ENCODE measurements at places on chromosomes 2 and 18.

DNA sequence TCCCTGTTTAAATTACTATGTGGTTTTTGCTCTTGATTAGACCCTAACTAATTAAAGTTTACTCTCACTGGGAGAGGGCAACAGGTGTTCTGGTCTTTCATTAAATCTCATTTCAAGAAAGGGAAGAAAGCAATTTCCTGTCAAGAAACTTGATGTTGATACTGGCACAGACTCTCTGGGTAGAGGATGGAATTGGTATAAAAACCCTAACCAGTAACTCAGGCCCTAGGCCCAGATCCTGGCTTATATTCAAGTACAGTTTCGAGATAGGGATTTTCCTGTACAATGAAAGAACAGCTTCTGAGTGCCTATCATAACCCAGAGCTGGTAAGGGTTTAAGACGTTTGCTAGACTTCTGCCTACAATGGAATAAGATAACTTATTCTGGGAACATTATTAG lies 61.6 kb upstream of the ACYP2 start:
- no peak for DNase-seq

- no peak for DNase-seq
Measured at GRCh38 chr18:10804126-10804525, 278.3 kb downstream of the NAPG start.

DNA sequence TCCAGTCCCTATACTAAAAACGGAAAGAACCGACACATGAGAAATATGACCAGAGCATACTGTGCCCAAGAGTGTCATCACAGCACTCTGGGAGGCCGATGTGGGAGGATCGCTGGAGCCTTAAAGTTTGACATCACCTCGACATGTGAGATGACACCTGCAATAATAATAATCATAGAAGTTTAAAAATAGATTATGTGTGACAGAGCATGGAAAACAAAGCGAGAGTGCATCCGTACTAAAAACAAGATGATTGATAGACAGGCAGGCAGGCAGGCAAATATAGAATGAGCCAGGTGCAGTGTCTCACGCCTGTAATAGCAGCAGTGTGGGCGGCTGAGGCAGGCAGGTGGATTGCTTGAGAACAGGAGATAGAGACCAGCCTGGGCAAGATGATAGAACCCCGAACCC lies 114.8 kb upstream of the ANKRD30BL start:
- DNase-seq, result no peak

GRCh38 chr2:241555711-241556110 lies 2.8 kb upstream of the BOK start:
- no peak for DNase-seq

DNA sequence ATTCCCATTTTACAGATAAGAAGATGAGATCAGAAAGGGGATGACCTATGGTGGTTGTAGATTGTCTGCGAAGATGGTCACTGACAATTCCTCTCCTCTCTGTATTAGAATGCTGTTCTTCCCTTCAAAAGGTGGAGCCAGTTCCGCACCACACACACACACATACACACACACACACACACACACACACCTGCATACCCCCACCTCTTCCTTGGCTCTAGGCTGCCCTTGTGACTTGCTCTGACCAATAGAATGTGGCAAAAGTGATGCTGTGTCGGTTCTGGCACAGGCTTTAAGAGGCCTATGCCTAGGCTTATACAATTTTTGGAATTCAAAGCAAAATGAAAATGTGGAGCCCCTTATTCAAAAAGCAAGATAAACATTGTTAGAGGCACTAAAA lies 88.0 kb downstream of the ZFP36L2 start:
- no peak for DNase-seq

DNA sequence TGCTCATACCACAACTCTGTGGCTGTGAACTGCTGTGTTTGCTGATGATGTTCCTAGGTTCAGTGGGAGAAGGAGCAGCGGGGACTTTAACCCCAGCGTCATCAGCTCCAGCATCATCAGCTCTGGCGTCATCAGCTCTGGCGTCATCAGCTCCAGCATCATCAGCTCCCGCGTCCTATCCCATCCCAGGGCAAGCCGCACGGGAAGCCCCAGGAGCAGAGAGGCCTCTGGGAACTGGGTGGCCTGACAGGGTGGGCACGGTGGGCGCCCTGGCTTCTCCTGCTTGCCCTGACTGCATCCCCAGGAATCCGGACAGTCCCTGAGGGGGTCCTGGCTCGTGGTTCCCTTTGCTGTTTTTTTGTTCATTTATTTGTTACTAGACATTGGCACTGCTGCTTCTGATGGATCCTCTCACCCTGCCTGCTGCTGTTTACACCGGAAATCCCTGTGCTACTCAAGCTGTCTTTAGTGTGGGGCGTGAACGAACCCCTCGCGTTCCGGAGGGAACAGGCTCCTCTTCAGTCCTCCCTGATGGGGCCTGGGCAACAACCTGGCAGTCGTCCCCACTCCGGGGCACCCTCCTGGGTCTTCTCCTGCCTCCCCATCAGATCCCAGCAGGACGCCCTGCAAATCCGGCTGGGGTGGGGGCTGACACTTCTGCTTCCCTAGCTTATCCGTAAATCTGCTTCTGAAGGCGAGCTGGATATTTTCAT lies 67.1 kb upstream of the PXDN start:
- no peak for DNase-seq

DNA sequence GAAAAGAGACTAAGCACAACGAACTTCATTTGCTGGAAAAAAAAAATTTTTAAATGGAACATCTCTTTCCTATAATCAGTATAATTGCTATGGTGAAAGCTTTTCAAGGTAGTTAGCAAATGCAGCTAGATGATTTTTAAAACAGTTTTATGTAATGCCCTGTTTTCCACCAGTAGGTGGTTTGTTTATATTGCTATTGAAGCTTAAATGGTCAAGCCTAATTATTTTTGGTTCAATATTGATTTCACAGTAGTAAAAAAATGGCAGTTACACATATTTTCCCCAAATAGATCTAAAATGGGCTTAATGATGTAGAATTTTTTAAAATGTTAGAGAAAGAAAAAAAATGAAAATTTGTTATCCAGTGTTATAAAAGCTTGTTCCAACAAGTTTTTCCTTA lies 70.2 kb downstream of the CDH19 start:
- no peak for DNase-seq

DNA sequence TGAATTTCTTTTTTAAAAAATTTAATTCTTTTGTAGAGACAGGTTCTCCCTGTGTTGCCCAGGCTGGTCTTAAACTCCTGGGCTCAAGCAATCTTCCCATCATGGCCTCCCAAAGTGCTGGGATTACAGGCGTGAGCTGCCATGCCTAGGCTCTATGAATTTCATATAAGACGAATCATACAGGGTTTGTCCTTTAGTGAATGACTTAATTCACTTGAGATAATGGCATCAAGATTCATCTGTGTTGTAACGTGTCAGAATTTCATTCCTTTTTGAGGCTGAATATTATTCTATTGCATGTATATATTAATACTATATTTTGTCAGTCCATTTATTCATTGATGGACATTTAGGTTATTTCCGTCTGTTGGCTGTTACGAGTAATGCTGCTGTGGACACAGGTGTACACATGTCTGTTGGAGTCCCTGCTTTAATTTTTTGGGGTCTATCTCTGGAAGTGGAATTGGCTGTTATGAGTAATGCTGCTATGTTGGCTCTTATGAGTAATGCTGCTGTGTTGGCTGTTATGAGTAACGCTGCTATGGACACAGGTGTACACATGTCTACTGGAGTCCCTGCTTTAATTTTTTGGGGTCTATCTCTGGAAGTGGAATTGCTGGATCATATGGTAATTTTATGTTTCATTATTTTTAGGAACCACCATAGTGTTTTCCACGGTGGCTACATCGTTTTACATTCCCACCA lies 210.6 kb downstream of the CAMKMT start:
- DNase-seq, result no peak

- no peak for DNase-seq
Measured at GRCh38 chr18:62522178-62522503, 684 bp upstream of the ZCCHC2 start.

- DNase-seq, result no peak
Measured at GRCh38 chr2:172366596-172367150, 60.7 kb upstream of the ITGA6 start.

- DNase-seq, result no peak
Measured at GRCh38 chr2:206276169-206276942, 1.9 kb downstream of the ZDBF2 start.

DNA sequence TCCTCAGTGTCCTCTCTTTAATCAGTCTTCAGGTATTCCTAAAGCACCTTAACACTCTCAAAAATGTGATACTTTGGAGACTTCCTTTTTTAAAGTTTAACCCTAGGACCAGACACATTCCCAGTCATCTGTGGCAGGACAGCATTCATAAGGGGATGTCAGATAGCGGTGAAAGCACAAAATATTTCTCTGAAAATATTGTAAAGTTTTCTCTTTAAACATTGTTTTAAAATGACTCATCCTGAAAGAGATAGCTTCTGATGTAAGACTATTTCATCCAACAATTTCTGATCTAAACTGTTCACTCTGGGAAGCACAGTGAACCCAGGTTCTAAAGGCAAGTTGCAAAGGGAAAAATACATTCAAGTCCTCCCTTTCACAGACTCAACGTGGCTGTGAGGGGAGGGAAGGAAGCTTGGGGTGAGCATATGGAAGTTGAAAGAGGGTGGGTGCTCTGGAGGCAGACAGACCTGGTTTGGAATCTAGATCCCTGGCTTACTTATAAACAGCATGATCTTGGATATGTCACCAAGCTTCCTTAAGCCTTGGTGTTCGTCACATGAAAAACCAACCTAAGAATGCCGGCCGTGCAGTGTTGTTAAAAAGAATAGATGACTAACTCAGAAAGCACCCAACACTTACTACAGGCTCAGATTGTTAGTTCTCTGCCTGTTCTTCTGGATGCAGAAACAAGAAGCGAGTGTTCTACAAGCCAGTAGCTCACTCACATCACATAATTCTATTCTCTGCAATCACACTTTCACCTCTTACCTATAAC lies 12.1 kb downstream of the GALNT14 start:
- no peak for DNase-seq

DNA sequence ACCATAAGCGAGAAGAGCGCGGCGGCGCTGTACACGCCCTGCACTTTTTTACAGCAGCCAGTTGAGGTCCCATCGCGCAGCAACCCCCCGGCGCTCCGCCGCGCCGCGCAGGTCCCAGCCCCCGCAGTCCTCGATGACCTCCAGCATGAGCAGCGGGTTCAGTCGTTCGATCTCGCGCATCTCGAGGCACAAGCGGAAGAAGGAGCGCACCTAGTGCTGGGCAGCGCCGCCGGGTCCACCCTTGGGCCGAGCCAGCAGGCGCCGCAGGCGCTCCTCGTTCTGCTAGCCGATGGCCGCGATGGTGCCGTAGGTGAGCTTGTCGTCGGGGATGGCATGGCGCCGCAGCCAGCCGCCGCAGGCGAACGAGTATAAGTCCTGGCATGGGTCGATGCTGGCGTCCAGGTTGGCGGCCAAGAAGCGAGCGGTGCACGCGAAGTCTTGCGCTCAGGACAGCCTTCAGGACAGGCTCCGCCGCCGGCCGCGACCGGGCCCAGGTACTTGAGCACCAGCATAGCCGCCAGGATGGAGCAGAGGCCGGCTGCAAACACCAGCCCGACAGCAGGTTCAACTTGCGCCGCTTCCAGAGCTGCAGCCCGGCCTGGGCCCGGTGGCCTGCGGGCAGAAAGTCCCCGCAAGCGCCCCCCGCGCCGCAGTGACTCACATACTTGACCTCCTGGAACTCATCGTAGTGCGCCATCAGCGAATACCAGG lies 8.3 kb downstream of the ALPP start:
- DNase-seq, result no peak

DNA sequence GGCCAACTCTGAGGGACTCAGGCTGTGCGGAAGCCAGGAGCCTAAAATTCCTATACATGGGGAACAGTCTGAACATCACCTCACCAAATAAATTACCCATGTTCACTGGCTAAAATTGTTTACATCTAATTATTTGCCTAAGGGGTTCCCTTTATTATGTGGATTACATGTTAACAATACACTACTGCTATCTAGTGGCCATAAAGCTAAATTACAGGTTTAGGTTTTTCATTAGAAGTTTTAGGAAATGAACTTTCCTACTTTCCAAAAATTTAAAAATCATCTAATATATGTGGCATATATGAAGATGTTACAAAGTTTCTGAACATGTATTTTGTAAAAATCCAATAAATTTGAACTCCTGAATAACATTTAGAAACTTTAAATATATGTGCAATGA lies 40.3 kb downstream of the PLA2R1 start:
- DNase-seq, result no peak

DNA sequence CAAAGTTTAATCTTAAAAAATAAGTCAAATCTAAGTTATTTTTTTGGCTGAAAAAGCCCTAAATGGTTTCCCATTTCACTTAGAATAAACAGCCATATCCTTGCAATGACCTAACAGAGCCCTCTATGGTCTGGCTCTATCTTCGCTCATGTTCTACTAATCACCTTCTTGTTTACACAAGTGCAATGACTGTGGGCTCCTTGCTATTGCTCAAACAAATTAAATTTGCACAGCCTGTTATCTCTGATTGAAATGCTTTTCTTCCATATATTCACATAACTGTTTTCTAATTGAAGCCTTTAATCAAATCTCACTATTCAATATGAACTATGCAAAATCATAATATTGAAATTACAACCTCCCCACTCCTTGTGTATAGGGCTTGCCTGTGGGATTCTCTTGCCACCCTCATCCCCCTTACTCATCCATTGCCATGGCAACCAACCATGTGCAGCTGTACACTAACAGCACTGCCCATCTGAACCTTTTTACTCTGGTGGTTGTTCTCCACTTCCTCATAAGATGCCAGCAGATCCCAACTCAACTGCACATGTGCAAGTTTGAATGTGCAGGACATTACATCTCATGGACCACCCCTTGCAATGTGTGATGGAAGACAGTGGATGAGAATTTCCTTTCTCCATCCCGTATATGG lies 1083.2 kb downstream of the SOCS6 start:
- DNase-seq, result no peak

DNA sequence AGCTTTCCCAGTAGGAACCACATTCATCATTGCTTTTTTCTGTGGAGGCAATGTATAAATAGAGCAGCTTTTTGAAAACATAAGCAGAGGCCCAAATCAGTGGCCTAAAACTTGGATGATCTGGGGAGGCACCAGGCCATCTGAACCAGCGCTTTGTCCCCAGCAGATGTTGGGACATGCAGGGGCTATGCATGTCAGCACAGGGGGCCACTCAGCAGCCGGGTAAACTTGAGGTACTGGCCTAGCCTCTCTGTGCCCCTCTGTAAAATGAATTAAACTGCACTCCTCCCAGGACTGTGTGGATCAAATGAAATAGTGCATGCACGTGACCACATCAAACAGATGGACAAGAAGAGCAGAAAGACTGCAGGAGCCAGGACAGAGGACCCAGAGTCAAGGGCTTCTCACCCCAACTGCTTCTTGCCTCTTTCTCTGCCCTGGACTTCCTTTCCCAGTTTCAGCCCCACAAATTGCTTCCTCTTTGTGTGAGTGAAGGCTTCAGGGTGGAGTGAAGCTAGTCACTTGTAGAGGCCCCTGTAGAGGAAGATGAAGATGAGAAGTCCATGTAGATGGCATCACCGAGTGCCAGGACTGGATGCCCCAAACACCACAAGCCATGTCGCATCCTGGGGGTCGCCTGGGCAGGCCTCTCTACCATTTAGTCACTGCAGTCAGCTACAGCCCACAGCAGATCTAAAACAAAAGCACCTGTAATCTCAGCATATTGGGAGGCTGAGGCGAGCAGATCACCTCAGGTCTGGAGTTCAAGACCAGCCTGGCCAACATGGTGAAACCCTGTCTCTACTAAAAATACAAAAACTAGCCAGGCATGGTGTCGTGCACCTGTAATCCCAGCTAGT lies 53.2 kb downstream of the IMPA2 start:
- DNase-seq, result no peak

GRCh38 chr18:27621236-27621890 lies 436.3 kb upstream of the CHST9 start:
- no peak for DNase-seq
